Heart left ventricle (tissue), 16 donors: ENCODE measurements at places on chromosomes 16 and 17. TPM values are rescaled to one million over a fixed set of nuclear protein-coding genes. Genes with fewer than 3 reads are reported as not detected.

CD300LF gene
- total RNA-seq = not detected

NHLRC4 gene
- total RNA-seq = 0.73 TPM

HSD17B2 gene
- total RNA-seq = not detected

- DNase-seq = no peak
Observed at GRCh38 chr16:79164388-79164995, 436.0 kb downstream of the MAF start.

- no peak for DNase-seq
Observed at GRCh38 chr17:2745317-2746037, 4.0 kb downstream of the CCDC92B start.

DNA sequence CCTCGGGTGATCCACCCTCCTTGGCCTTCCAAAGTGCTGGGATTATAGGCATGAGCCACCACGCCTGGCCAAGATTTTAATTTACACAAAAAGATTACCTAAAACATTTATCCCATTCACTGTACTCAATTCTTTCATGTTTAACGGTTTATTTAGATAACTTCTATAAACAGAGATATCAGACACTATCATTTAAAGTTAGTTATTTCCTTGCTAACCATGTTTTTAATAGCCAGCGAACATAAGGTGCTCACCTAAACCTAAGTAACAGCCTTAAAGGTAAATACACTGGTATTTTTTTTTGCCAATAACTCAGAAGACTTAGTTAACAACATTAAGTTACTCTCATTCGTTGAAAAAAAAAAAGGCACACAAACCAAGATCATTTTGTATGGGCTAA lies 82.0 kb upstream of the C17orf78 start:
- DNase-seq = no peak

DNA sequence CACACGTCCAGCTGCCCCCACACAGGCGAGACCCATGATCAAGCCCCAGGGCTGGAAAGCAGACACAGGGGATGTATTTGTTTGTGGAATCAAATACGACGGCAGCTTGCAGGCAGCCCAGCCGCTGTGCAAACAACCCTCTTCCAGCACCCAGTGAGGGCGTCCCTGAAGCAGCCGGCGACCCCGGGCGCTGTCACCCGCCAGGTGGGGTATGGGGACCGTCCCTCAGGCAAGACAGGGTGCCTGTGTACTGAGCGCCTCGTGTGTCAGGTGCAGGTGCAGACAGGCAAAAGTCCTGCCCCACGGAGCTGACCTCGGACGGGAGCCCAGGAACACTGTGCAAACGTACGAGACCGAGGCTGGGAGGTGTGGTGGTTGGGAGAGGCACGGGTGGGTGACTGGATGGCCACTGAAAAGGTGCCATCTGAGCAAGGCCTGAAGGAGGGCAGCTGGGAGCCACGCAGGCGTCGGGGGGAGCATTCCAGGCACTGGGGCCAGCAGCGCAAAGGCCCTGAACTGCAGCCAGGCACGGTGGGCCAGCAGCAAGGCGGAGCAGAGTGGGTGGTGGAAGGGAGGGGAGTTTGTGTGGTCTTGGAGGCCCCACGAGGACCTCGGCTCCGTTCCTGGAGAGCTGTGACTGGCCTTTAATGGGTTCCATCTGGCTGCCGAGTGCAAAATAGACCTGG lies 48.5 kb downstream of the CBFA2T3 start:
- DNase-seq = no peak

- DNase-seq = no peak
Observed at GRCh38 chr17:7393613-7394451, 493 bp downstream of the PLSCR3 start.

- DNase-seq = no peak
Observed at GRCh38 chr17:77019893-77020379, 120.8 kb upstream of the SEC14L1 start.

GRCh38 chr17:65231086-65231485 lies 93.9 kb downstream of the RGS9 start:
- DNase-seq = no peak

DNA sequence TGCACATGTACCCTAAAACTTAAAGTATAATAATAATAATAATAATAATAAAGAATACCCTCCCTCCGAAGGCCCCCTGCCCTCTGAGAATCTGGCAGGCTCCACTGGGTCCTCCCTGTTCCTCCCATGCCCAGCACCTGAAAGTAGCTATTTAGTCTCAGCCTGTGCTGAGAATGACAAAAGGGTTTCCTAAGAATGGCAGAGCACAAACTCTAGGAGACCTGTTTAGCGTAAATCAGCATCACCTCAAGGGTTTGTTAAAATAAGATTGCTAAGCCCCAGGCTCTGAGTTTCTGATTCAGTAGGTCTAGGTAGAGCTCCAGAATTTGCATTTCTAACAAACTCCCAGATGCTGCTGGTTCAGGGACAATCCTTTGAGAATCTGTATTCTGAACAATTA lies 606.8 kb upstream of the CDH11 start:
- no peak for DNase-seq
